ENCODE measurements at places on chromosomes 1 and 21.

- DNase-seq: no peak
Measured at GRCh38 chr1:3998086-3998485, 98.0 kb upstream of the C1orf174 start.

GRCh38 chr1:53892911-53893310 is 1.1 kb upstream of the DIO1 start:
- DNase-seq: no peak

GRCh38 chr1:207230441-207230840 is 91.0 kb upstream of the CD55 start:
- no peak for DNase-seq

DNA sequence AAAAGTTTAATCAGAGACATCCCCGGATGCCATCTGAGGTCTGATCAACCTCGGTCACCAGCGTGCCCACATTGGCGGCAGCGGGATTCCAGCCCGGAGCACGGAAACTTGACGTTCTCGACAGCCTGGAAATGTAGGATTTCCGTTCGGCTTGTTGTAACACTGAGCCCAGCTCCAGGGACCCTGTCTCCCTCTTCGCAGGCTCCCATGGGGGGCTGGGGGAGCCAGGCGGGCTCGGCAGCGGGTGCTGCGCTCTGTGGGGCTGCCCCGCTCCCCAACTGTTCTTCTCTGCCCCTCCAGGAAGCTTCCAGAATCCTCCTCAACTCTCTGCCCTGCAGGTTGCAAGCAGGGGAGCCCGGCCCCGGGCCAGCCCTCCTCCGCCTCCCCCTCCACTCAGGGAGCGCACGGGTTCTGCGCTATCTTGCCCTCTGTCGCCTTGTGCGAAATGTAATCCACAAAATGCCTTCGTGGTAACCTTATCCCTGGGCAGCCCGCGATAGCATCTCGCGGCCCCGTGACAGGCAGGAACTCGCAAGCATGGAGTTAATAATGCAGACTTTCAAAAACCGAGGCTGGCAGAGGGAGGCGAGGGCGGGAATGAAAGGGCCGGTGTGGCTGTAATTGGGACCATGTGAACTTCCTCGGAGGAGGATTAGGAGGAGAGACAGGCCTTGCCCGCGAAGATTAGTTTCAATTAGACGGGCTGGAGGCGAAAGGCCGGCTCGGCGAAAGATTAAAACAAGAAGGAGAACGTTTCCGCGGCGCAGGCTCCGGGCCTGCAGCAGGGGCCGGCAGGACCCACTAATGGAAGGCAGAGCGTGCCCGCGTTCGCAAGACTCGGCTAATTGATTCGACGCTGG is 53.9 kb upstream of the TTC34 start:
- DNase-seq: no peak

GRCh38 chr1:150628766-150629114 is 672 bp downstream of the ENSA start:
- DNase-seq: no peak

- DNase-seq: peak; percentile 5
Measured at GRCh38 chr21:46368533-46369285, 44.8 kb downstream of the PCNT start.

DNA sequence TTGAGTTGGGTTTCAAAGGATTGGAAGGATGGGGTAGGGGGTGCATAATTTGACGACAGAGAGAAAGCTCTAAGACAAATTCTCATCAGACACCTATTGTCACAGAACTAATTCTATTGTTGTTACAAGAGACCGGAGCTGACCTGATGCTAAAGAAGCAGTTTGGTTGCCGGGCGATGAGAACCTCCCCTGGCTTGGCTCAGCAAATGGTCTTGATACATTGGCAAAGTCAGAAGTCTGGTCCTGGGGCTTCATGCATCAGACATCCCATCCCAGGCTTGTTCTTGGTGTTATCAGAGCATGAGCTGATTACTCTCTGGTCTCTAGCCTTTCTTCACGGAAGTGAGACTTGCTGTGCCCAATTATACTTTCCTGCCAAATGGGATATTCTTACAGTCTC is 15.4 kb downstream of the TRIM67 start:
- no peak for DNase-seq

GRCh38 chr1:169478094-169478672 is 7.6 kb downstream of the SLC19A2 start:
- DNase-seq: no peak

All from T-helper 9 cell (primary cell).